ENCODE measurements at places on chromosomes 3 and 15.

- H3K4me1 ChIP-seq = peaks cover 13% of the 10 kb centered on the region
- no peak for DNase-seq
- no peaks in the 10 kb centered on the region for H3K36me3 ChIP-seq
- H3K27me3 ChIP-seq = no peaks in the 10 kb centered on the region
These were observed 31.8 kb downstream of the CCNL1 start for GRCh38 chr3:157127831-157128767.

- no peak overlapping the region for H3K4me3 ChIP-seq
- no peak overlapping the region for H3K27ac ChIP-seq
- no peaks in the 10 kb centered on the region for H3K27me3 ChIP-seq
- no peaks in the 10 kb centered on the region for H3K36me3 ChIP-seq
These were observed 852.0 kb downstream of the FHIT start for GRCh38 chr3:60399292-60399691.

DNA sequence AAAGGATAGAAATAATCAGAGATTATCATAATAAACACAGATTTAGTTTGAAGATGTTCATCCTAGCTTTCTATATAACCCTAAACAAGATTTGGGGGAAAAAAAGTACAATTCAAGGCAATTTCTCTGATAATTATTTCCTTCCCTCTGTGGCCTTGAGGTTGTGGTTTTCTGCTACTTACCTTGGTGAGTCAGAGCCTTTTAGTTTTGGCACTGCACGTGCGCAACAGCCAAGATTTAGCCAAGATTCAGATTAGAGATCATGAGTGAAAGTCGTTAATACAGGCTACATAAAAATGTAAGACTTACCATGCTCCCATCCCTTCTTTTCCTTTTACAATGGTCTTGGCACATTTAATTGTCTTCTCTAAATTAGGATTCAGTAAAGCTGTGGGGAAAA, 6.7 kb downstream of the LYZL4 start:
- no peak overlapping the region for H3K27ac ChIP-seq
- no peak for DNase-seq
- no peak overlapping the region for H3K4me3 ChIP-seq
- H3K4me1 ChIP-seq = no peaks in the 10 kb centered on the region
- H3K27me3 ChIP-seq = no peaks in the 10 kb centered on the region

GRCh38 chr3:99620976-99621375, 17.4 kb upstream of the COL8A1 start:
- H3K27me3 ChIP-seq = no peaks in the 10 kb centered on the region
- H3K4me1 ChIP-seq = no peaks in the 10 kb centered on the region
- DNase-seq = no peak
- no peak overlapping the region for H3K4me3 ChIP-seq
- H3K27ac ChIP-seq = no peak overlapping the region

DNA sequence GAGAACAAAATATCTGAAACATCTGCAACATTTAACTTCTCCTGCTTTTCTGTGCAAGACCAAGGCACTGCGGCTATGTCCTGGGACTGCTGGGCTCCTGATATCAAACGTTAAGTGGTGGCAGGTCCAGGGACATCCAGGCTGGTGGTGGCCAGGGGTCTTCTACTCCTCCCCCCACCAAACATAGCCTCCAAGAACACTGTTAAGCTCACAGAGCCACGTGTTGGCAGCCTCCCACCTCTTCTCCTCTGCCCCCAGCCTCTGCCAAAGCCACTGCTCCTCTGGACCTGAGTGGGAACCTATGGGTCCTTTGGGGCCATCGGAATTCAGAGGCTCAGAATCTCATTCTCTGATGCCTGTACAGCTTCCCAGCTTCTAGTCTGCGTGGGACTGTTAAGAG, 325.7 kb downstream of the ARRDC4 start:
- no peaks in the 10 kb centered on the region for H3K4me1 ChIP-seq
- H3K27me3 ChIP-seq = no peaks in the 10 kb centered on the region
- DNase-seq = no peak
- H3K36me3 ChIP-seq = no peaks in the 10 kb centered on the region
- no peak overlapping the region for H3K4me3 ChIP-seq

GRCh38 chr15:51675234-51675633, 6.1 kb upstream of the SCG3 start:
- no peak overlapping the region for H3K4me3 ChIP-seq
- DNase-seq = no peak
- no peaks in the 10 kb centered on the region for H3K4me1 ChIP-seq
- H3K27ac ChIP-seq = no peak overlapping the region

DNA sequence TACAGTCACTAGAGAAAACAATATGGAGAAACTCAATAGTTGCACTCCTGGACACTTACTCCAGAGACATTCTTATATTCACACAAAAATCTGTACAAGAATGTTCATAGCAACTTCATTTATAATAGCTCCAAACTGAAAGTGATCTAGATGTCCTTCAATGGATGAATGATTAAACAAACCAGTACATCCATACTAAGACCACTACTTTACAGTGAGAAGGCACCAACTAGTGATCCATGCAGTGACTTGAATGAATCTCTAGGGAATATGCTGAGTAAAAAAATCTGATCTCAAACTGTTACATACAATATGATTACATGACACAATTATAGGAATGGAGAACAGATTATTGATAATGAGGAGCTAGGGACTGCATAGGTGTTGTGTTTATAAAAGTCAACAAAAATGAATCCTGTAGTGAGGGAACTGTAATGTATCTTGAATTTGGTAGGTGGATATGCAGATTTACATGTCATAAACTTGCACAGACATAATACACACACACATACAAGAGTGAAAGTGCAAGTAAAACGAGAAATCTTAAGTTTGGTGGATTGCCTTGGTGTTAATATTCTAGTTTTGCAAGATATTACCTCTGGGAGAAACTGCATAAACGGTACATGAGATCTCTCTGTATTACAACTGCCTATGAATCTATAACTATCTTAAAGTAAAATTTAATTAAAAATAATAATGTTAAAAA, 85.7 kb downstream of the SPATA16 start:
- no peaks in the 10 kb centered on the region for H3K36me3 ChIP-seq
- H3K27ac ChIP-seq = no peak overlapping the region
- H3K4me3 ChIP-seq = no peak overlapping the region
- H3K27me3 ChIP-seq = no peaks in the 10 kb centered on the region
- H3K4me1 ChIP-seq = no peaks in the 10 kb centered on the region

DNA sequence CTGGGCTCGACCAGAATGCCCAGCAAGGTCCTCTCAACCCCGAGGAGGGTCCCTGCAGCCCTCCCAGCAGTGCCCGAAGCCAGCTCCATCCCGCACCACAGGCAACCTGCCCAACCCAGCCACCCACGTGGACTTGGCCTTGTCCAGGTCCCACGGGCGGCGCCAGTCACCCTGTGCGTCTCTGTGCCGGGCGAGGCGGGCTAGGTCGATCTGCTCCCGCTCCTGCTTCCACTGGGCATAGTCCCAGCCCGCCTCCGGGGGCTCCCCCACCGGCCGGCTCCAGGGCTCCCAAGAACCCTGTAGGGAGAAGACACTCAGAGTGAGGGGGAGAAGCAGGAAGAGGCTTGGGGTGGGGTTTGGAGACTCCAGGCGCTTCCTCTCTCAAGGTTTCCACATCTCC, 3.1 kb downstream of the CCDC9B start:
- DNase-seq = no peak
- peak overlapping the region; percentile 26 for H3K4me3 ChIP-seq
- H3K4me1 ChIP-seq = peaks cover 38% of the 10 kb centered on the region
- H3K36me3 ChIP-seq = no peaks in the 10 kb centered on the region
- H3K27me3 ChIP-seq = no peaks in the 10 kb centered on the region
- H3K27ac ChIP-seq = peak overlapping the region; percentile 96

GRCh38 chr3:190385731-190386688, 2.0 kb upstream of the CLDN16 start:
- H3K27me3 ChIP-seq = no peaks in the 10 kb centered on the region
- no peak overlapping the region for H3K27ac ChIP-seq
- DNase-seq = no peak

DNA sequence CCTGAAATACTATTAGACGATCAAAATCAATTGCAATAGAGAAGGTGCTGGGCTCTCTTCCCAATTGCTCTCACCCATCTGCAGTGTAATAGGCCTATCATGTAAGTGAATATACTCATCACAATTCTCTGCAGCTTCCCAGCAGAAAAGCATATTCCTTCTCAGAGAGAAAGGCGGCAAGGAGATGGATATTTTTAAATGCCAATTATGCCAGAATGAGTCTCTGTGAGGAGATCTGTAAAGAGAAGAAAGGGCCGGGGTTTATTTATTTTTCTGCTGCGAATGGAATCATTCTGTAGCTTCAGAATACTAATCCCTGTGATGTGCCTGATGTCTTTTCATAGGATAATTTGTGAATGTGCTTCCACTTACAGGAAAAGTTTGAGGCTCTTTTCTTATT, 112.0 kb downstream of the APBA2 start:
- DNase-seq = no peak
- no peaks in the 10 kb centered on the region for H3K4me1 ChIP-seq
- no peak overlapping the region for H3K27ac ChIP-seq
- no peaks in the 10 kb centered on the region for H3K27me3 ChIP-seq
- no peak overlapping the region for H3K4me3 ChIP-seq

DNA sequence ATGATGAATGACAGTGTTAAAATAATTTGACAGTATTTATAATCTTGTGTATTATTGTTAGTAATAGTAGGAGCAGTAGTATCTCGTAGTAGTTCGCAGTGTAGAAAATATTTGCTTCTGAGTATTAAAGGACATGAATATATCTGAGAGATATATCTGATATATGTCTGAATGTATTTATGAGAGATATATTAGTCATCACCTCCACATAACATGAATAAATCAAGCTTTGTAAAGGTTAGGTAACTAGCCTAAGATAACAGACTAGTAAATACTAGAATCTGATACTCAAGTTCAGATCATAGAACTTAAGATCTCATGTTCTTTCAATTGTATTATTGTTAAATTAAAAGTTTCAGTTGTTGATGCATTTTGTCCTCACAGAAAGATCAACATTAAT, 130.5 kb downstream of the UBE2E2 start:
- no peak overlapping the region for H3K27ac ChIP-seq
- no peaks in the 10 kb centered on the region for H3K36me3 ChIP-seq
- H3K27me3 ChIP-seq = no peaks in the 10 kb centered on the region
- no peaks in the 10 kb centered on the region for H3K4me1 ChIP-seq
- no peak for DNase-seq

DNA sequence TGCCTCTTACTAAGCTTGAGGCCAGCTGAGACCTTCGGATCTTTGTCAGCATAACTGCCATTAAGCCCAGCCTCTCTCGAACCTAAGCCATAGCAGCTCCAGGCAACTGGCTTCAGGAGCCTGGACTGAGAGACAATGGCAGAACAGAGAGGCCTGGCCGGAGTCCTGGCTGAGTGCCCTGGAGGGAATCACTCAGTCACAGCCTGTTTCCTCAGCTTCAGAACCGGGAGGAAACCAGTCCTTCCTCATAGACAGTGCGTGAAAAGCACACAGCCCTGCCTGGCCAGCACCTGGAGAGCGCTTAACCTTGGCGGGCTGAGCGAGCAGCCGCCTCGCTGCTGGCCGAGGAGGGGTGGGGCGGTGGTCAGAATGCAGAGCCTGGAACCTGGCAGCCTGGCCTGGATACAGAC, 21.6 kb downstream of the RNU5B-1 start:
- no peak overlapping the region for H3K4me3 ChIP-seq
- no peaks in the 10 kb centered on the region for H3K36me3 ChIP-seq
- no peaks in the 10 kb centered on the region for H3K4me1 ChIP-seq
- peak overlapping the region; percentile 12 for H3K27ac ChIP-seq
- peak; percentile 32 for DNase-seq

DNA sequence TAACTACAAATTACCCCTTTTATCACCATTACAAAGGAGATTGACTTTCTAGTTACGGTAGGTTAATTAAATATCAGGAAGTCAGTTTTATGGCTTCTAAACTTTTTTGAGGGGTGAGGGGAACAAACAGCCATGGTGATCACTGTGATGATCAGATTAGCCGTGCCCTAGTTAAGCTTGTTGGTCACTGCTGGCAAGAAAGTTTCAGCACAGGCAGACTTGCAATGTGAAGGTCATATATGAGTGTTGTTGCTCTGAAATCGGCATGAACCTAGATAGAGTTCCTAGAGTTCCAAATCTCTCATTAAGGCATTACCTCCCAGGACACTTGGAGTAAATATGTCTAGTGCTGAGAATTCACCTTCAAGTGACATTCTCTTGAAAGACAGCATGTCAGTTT, 156.6 kb downstream of the GHSR start:
- H3K4me3 ChIP-seq = no peak overlapping the region
- no peaks in the 10 kb centered on the region for H3K27me3 ChIP-seq
- DNase-seq = no peak
- H3K36me3 ChIP-seq = no peaks in the 10 kb centered on the region

GRCh38 chr15:45372041-45372995, 6.0 kb downstream of the GATM start:
- H3K4me3 ChIP-seq = no peak overlapping the region
- H3K27me3 ChIP-seq = no peaks in the 10 kb centered on the region
- no peak for DNase-seq
- no peaks in the 10 kb centered on the region for H3K4me1 ChIP-seq

DNA sequence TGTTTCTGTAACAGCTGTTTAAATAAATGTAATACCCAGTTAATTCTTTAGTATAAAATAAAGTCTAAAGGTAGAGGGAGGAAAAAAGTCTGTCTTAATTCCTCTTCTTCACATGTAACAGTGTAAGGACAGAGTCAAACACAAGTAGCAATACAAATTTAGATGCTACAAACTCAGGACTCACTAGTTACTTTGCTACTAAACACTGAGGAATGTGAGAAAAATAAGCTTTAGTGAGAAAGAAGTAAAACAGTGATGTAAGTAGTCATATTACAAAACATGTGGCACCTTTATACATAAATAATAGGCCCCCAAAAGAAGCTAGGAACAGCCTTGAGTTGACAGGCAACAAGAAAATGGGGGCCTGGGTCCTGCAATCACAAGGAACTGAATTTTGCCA, 113.0 kb downstream of the TBC1D5 start:
- no peak overlapping the region for H3K27ac ChIP-seq
- H3K4me3 ChIP-seq = no peak overlapping the region
- DNase-seq = no peak

GRCh38 chr3:12620729-12621128, 43.2 kb downstream of the RAF1 start:
- H3K36me3 ChIP-seq = no peaks in the 10 kb centered on the region
- H3K27ac ChIP-seq = no peak overlapping the region
- H3K4me1 ChIP-seq = no peaks in the 10 kb centered on the region
- no peak for DNase-seq
- H3K27me3 ChIP-seq = no peaks in the 10 kb centered on the region

- H3K36me3 ChIP-seq = no peaks in the 10 kb centered on the region
- no peak overlapping the region for H3K4me3 ChIP-seq
- H3K27ac ChIP-seq = no peak overlapping the region
- H3K4me1 ChIP-seq = no peaks in the 10 kb centered on the region
- H3K27me3 ChIP-seq = no peaks in the 10 kb centered on the region
These were observed 10.4 kb upstream of the SEC13 start for GRCh38 chr3:10331320-10331719.

Data from breast epithelium (tissue), 4 donors.